ENCODE measurements at places on chromosomes 11 and 22.
A peak's percentile ranks its signal among the peaks of the same experiment; 100 is the strongest.

GRCh38 chr11:102447193-102447592, 5.4 kb downstream of the TMEM123 start:
- no peak for DNase-seq

DNA sequence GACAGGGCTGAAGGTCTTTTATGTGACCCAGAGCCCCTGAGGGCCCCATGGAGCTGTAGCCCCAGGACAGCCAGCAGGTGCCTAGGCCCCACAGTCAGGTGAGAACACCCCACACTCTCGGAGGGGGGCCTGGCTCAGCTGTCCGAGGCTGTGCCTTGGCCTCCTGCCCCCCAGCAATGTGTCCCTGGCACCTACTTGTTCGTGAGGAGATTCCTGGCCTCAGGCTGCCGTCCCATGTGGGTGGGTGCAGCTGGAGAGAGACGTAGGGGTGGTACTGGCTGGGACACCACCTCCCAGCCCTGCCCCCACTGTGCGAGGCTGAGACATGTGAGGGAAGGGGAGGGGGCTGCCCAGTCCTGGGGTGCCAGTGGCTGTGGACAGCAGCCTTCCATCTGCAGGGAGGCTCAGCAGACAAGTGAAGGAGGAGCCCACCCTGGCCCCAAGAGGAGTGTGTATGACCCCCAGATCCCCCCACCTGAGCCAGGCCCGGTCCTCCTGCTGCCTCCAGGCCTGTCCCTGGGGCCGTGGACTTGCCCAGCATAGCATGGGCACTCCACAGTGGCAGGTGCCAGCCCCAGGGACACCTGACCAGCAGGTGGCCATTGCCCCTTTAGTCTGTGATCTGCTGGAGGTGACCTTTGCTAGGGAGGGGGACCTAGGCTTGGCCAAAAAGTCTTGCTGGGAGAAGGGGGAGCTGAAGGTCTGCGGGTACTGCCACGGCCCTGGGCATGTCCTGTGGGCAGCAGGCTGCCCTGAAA, 17.0 kb downstream of the IL17REL start:
- no peak for DNase-seq

DNA sequence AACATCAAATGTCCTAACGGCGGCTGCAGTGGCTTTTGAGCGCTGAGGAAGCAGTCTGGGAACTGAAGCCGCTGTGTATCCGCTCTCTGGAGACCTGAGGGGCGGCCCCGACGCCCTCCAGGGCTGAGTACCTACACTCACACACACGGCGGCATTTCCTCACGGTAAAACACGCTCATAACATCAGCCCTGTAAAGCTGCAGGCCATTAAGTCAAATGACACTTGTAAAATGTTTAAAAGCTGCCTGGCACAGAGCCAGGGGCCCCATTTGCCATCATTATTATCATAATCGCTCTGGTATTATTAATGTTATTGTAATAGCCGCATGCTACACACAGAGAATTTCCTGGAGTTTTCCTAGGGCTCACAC, 5.1 kb downstream of the CARS1 start:
- DNase-seq = peak; percentile 95

GRCh38 chr22:17486313-17486712, 77.0 kb upstream of the SLC25A18 start:
- no peak for DNase-seq
